Nephron progenitor cell (in vitro differentiated cells): ENCODE measurements at places on chromosomes 3 and 15.
A peak's percentile ranks its signal among the peaks of the same experiment; 100 is the strongest.

DNA sequence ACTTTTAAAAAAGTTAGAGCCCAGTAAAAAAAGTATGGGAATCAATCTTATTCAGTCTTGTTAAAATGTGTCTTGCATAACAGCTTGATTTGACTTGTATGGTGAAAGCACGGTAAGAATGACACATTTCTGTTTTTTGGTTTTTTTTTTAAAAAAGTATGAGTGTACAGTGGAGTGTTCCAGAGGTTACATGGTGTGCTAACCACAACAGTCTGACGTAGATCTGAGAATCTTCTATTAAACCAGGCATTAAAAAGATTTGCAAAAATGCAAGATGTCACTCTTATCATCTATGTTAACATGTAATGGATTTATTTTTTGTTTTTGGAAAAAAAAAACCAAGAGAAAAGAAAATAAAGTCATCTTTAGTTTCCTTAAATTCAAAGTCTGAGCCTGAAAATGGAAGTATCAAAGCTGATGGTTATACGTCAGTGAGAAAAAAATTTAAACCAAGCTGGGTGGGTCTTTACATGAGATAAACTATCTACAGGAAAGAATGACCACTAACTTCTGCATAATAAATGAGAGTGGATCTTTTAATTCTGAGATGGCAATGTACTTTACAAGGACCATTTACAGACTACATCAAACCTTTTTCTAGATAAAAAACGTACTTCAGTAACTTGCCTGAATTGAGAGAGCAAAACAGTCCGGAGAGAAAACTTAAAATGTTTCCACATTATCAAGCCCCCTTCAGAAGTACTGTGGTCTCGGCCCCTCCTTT is 1.6 kb downstream of the GABPB1 start:
- no peak for DNase-seq
- H3K36me3 ChIP-seq: peaks cover 33% of the 10 kb centered on the region
- H3K4me1 ChIP-seq: peaks cover 62% of the 10 kb centered on the region
- peak overlapping the region; percentile 97 for H3K4me3 ChIP-seq

DNA sequence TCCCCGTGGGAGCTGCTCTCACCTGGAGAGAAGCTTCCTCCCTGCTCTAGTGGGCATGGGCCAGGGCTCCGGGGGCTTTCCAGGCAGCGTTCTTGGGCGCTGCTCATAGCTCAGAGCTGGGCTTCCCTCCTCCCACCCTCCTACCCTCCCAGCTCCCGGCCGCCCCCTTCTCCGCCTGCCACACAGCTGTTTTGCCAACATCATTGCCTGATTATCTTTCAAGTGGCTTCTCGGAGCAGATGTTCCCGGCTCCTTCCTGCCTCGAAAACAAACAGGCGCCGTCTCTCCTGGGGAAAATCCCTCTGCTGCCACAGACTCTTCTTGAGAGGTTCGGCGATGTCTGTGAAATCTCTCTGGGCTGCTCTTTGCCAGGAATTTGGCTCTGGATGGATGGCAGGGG is 195.6 kb downstream of the RPLP1 start:
- peak; percentile 30 for DNase-seq
- H3K27me3 ChIP-seq: peaks cover 30% of the 10 kb centered on the region
- H3K4me1 ChIP-seq: peaks cover 35% of the 10 kb centered on the region
- H3K27ac ChIP-seq: peak overlapping the region; percentile 27
- peaks cover 8% of the 10 kb centered on the region for H3K36me3 ChIP-seq

DNA sequence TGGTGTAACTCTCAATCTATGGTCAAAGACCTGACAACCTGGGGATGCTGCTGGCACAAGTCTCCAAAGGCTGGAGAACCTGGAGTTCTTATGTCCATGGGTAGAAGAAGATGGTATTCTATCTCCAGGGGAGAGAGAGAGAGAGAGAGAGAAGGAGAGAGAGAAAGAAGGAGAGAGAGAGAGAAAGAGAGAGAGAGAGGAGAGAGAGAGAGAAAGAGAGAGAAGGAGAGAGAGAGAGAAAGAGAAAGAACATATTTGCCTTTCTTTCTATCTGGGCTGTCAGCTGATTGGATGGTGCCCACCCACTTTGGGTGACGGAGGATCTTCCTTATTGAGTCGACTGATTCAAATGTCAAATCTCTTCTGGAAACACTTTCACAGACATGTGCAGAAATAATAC is 84.6 kb downstream of the PPM1L start:
- no peaks in the 10 kb centered on the region for H3K36me3 ChIP-seq
- peaks cover 24% of the 10 kb centered on the region for H3K4me1 ChIP-seq
- no peak overlapping the region for H3K4me3 ChIP-seq
- H3K27me3 ChIP-seq: no peaks in the 10 kb centered on the region
- DNase-seq: no peak
- H3K27ac ChIP-seq: no peak overlapping the region

GRCh38 chr3:125679258-125679657 is 84.0 kb upstream of the OSBPL11 start:
- no peak for DNase-seq
- no peak overlapping the region for H3K27ac ChIP-seq
- H3K27me3 ChIP-seq: peaks cover 2% of the 10 kb centered on the region
- no peak overlapping the region for H3K4me3 ChIP-seq

- H3K27ac ChIP-seq: peak overlapping the region; percentile 99
- H3K4me3 ChIP-seq: peak overlapping the region; percentile 63
- H3K36me3 ChIP-seq: peaks cover 38% of the 10 kb centered on the region
- peaks cover 2% of the 10 kb centered on the region for H3K27me3 ChIP-seq
- peaks cover 87% of the 10 kb centered on the region for H3K4me1 ChIP-seq
Observed at GRCh38 chr3:139532976-139533375, 6.6 kb downstream of the RBP1 start.

- no peak overlapping the region for H3K4me3 ChIP-seq
- no peak for DNase-seq
- no peaks in the 10 kb centered on the region for H3K4me1 ChIP-seq
- H3K36me3 ChIP-seq: no peaks in the 10 kb centered on the region
- H3K27ac ChIP-seq: no peak overlapping the region
Observed at GRCh38 chr3:6697722-6698121, 163.2 kb upstream of the GRM7 start.

GRCh38 chr3:126354776-126355175 is 2.4 kb downstream of the KLF15 start:
- no peak overlapping the region for H3K4me3 ChIP-seq
- DNase-seq: no peak
- H3K27me3 ChIP-seq: peaks cover 16% of the 10 kb centered on the region
- no peak overlapping the region for H3K27ac ChIP-seq

DNA sequence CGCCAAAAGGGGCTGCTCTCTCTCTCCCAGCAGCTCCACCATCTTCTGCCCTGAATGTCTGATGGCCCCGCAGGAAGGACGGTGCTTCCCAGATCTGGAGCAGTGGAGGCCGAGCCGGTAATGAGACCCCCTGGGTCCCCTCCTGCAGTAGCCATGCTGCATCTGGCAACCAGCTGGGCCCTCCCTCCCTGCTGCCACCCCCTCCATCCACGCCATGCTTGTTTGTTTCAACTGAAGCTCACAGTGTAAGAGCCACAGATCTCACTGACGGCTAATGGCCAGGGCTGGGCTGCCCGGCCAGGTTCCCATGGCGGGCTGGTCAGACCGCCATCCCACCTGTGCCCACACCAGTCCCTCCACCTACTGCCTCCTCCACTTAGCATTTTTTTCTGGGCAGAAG is 260.8 kb downstream of the UACA start:
- no peak overlapping the region for H3K4me3 ChIP-seq
- no peaks in the 10 kb centered on the region for H3K36me3 ChIP-seq
- no peak overlapping the region for H3K27ac ChIP-seq
- peaks cover 12% of the 10 kb centered on the region for H3K27me3 ChIP-seq

- DNase-seq: no peak
- peaks cover 59% of the 10 kb centered on the region for H3K4me1 ChIP-seq
- no peak overlapping the region for H3K4me3 ChIP-seq
- H3K27me3 ChIP-seq: no peaks in the 10 kb centered on the region
- no peak overlapping the region for H3K27ac ChIP-seq
- H3K36me3 ChIP-seq: no peaks in the 10 kb centered on the region
Observed at GRCh38 chr15:66894986-66895780, 170.2 kb upstream of the SMAD3 start.
